NCI-H2081 treated with DMSO at 0.1 percent for 48 hours (cell line): ENCODE measurements at places on chromosomes 6 and 20.

- DNase-seq = no peak
Observed at GRCh38 chr6:160102956-160103824, 18.4 kb upstream of the SLC22A1 start.

DNA sequence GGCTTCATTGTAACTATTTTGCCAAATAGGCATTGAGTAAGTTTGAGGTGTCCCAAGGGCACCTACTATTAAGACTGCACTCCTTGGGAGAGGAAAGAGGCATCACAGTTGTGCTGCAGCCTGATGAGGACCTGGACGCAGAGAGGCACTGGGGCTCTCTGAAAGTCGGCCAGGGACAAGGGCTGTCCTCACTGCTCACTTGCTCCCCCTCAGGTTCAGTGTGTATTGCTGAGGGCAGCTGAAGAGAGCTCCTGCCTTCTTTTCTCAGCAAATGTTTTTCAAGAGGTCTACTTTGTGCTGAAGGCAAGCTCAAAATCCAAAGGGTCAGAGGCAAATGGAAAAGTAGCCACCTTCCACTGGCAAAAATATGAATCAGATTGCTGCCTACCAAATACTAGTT, 331.8 kb downstream of the RIMS1 start:
- DNase-seq = no peak

- no peak for DNase-seq
Observed at GRCh38 chr6:26431258-26432172, 8.8 kb upstream of the BTN3A3 start.

GRCh38 chr6:131744432-131745287, 33.8 kb upstream of the CTAGE9 start:
- DNase-seq = no peak

- DNase-seq = no peak
Observed at GRCh38 chr6:36839749-36840431, 646 bp upstream of the CPNE5 start.
